ENCODE measurements at places on chromosomes 2 and 18.

DNA sequence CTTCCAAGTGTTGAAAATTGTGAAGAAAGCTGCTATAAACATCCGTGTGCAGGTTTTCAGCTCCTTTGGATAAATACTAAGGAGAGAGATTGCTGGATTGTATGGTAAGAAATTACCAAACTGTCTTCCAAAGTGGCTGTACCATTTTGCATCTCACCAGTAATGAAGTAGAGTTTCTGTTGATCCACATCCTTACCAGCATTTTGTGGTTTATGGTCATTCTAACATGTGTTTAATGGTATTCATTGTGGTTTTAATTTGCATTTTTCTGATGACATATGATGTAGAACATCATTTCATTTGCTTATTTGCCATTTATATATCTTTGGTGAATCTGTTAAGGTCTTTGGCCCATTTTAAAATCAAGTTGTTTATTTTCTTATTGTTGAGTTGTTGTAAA is 260.7 kb downstream of the SPAG16 start:
- DNase-seq, result no peak

GRCh38 chr2:201833781-201834180 is 27.4 kb downstream of the CDK15 start:
- no peak for DNase-seq

GRCh38 chr2:31136000-31136399 is 2.2 kb downstream of the GALNT14 start:
- no peak for DNase-seq

DNA sequence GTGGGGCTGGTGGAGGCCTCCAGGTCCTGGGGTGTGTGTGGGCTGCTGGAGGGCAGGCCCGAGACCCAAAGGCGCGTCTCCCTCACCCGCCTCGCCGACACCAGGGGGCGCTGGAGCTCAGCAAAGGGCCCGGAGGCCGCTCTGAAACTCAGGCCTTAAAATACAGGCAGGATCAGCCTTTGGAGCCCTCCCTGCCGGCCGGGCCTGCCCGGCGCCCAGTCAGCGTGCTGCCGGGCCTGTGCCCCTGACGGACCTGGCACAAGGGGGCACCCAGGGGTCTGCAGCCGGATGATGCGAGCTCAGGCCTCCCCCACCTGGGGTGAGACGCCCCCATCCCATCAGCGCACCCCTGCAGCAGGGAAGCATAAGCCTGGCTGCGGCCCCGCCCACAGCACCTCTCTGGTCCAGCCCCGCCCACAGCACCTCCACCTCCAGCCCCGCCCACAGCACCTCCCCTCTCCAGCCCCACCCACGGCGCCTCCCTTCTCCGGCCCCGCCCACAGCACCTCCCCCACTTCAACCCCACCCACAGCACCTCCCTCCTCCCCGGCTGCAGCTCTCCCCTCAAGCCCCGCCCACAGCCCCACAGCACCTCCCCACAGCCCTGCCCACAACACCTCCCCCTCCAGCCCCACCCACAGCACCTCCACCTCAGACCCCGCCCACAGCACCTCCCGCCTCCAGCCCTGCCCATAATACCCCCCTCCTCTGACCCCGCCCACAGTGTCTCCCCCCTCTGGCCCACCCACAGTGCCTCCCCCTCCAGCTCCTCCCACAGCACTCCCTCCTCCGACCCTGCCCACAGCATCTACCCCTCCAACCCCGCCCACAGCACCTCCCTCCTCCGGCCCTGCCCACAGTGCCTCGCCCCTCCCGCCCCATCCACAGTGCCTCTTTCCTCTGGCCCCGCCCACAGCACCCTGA is 92.8 kb upstream of the OTOS start:
- DNase-seq, result peak; percentile 39

GRCh38 chr2:160331258-160332025 is 131.4 kb upstream of the ITGB6 start:
- no peak for DNase-seq

GRCh38 chr2:26136451-26136850 is 36.4 kb upstream of the GAREM2 start:
- DNase-seq, result no peak

DNA sequence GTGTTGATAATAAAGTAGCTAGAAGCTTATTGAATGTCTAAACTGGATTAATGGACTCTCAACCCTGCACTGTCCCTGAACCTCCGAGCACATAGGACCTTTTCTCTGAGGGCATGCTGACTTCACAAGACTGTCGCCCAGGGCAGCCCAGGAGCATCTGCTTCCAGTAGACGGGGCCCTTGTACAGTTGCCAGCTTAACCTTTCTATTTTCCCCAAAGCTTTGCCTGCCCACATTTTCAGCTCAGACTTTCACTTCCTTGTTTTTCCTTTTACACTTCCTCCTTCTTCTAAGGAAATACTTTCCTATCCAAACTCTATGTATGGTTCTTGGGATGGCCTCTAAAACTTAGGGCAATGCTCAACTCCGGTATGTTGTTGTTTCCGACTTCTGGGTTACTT is 1.3 kb downstream of the VWA3B start:
- no peak for DNase-seq

DNA sequence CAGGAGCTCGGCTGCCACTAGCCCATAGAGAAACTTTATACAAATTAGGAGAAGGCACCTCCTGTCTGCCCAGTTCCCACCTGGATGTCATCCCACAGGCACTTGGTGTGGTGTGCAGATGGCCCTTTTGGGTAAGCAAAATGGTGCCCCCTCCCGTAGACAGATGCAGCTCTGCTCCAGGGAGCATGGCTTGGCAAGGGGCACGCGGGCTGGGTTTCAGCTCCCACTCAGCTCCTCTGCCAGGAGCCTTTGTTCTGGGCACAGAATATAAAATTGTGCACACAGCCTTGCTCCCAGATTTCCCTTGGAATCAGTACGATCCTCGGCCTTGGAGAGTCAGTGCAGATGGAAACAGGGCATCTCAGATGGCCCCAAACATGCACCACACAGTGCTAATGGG is 20.3 kb upstream of the KCNF1 start:
- peak; percentile 61 for DNase-seq

DNA sequence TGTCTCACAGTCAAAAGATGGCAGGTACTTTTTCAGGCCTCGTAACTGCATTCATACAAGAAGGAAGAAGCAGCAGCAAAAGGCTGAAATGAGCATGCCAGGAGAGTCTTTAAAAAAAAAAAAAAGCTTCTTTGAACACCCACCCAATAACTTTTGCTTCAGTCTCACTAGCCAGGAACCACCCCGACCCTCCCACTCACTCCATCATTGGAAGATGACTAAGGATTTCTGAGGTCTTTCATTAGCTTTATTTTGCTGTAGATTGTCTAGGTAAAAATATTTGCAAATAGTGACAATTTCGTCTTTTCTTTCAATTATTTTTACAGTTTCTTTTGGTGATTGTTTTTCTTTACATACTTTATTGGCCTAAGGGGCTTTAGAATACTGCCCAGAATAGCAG is 37.9 kb downstream of the RBBP8 start:
- no peak for DNase-seq

GRCh38 chr2:165909466-165909865 is 44.1 kb downstream of the TTC21B start:
- no peak for DNase-seq

- DNase-seq, result no peak
Measured at GRCh38 chr2:131077966-131078365, 15.3 kb downstream of the FAM168B start.

- no peak for DNase-seq
Measured at GRCh38 chr2:85890522-85891176, 1.9 kb upstream of the ST3GAL5 start.

DNA sequence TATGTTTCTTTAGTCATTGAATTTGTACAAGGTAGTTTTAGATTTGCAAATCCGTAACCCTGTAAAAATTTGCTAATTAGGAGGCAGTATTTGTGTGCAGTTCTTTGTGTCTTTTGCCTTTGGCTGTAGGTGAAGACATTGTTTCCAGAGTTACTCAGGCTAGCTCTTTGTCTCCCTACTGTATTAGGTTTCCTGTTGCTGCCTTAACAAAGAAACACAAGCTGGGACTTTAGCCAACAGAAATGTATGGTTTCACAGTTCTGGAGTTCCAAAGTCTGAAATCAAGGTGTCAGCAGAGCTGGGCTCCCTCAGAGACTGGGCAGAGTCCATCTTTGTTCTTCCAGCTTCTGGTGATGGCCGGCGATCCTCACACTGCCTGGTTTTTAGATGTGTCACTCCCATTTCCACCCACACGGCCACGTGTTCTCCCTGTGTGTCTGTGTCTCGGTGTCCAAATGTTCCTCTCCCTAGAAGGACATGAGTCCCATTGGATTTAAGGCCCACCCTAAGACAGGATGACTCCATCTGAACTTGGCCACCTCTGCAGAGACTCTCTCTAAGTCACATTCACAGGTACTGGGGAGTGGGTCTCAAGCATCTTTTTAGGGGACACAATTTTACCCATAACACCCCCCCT is 309.7 kb downstream of the GALR1 start:
- DNase-seq, result no peak

DNA sequence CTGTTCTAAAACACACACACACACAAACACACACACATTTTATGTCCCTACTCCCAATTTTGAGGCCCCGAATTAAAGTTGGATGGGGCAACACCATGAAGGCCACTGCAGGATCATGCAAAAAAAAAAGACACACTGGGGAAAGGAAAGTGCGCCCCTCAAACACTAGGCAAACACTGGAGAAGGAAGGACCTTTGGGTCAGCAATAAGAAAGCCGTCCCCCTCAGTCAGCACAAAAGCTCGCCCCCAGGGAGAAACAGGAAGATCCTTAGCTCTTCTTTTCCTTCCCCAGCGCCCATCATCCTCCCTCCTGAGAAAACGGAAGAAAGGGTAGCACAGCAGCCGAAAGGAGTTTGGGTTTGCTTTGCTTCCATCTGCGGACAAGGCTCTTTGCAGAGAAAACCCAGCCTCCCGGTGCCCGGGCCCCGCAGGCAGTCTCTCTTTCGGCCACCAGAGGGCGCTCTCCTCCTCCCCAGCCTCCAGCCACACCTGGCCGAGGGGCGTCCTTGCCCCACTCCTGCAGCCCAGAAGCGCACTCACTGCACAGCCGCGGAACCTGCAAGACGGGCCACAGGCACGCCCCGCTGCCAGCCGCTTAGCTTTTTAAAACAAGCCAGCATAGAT is 248.5 kb downstream of the CDH20 start:
- peak; percentile 20 for DNase-seq

GRCh38 chr2:230660294-230661060 is 52.2 kb upstream of the CAB39 start:
- no peak for DNase-seq

DNA sequence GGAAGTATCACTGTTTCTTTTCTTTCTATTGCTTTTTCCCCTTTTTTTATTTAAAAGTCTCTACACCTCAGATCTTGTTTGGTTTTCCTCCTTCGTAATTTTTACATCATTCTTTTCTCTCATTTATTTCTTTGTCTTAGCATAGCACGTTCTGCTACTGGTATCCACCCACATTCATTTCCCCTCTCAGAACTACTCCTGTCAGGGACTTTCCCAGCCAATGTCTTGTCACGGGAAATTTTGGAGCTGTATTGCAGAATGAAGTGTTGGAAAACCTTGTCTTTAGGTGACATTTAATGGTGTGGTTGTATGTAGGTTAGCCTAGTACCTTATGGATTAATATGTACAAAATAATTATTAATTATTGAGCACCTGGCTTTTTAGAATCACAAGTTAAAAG is 34.0 kb downstream of the TTLL4 start:
- no peak for DNase-seq

GRCh38 chr18:75823471-75823870 is 396.0 kb upstream of the SMIM21 start:
- no peak for DNase-seq

Measured in NCI-H1694 (cell line).